NCI-H446 treated with DMSO at 0.1 percent for 48 hours (cell line): ENCODE measurements at places on chromosomes 5 and 9.

GRCh38 chr9:105693435-105694189 is 729 bp upstream of the TMEM38B start:
- no peak for DNase-seq

DNA sequence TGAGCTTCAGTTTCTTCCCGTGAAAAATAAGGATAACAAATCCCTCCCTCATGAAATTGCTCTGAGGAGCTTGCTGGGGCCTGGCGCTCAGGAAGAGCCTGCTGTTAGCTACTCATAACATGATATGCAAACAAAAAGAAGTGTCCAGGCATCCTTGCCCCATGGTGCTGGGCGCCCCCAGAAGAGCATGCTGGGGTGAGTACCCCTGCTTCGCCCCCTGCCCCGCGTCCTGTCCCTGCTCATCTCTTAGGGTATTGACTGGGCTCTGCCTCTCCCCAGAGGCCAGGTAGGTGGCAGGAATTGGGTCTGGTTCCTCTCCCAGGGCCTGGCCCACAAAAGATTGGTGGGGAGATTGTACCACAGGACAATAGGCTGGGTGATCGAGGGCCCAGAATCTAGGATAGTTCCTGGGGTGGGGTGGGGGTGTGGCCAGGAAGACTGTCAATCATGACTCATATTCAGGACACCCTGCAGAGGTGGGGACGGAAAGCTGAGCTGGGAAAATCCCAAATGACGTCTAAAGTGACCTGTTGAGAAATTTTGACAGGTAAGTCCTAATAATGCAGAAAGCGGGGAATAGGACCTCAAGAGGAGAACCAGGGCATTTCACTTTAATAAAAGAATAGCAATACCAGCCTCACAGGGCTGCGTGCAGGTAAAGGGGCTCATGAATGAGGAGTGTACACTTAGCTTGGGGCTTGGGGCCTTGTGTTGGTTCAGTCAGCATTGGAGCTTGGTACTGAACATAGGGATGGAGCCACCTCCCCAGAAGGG is 8.9 kb downstream of the PITX1 start:
- no peak for DNase-seq

DNA sequence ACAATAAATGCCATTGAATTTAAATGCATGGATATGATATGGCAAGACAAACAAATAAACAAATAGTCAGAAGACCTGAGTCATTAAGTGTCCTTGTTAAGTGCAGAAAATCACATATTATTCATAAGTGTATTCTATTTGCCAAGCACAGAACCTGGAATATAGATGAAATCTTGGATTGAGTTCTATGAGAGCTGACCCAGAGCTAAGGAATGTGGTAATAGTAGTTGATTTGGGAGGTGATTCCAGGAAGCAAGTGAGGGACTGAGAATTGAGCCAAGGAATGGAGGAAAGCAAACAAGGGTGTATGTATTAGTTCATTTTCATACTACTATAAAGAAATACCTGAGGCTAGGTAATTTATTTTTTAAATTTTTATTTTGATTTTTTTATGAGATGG is 208.9 kb downstream of the TRIM32 start:
- DNase-seq: no peak

GRCh38 chr9:115739096-115739875 is 414.3 kb upstream of the PAPPA start:
- no peak for DNase-seq

GRCh38 chr5:132098151-132098594 is 24.6 kb downstream of the CSF2 start:
- DNase-seq: no peak

DNA sequence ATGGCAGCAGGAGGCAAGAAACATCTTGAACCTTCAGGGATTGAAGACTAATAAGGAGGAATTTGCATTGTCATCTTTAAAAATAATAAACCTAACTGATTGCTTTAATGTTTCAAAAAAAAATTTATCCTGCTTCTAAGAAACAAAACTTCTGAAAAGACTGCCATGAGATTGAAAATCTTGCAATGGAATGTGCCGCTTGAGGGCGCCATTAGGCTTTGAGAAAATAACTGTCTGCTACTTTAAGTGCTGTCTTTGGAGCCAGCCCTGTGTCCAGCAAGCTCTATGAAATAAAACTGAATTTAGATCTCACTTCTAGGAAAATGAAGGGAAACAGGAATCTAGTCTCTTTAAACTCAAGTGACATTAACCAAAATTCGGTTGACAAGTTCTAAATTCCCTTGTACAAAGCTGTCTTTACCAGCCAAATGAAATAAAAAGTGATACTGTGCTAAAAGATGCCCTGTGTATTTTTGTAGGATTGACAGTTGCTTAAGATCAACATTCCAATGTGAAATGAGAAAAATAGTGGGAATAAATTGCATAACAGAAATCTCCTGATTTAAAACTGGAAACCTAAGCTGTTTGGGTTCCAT is 79.4 kb downstream of the ESM1 start:
- no peak for DNase-seq

GRCh38 chr5:71830681-71831539 is 111.8 kb downstream of the CARTPT start:
- DNase-seq: peak; percentile 78

DNA sequence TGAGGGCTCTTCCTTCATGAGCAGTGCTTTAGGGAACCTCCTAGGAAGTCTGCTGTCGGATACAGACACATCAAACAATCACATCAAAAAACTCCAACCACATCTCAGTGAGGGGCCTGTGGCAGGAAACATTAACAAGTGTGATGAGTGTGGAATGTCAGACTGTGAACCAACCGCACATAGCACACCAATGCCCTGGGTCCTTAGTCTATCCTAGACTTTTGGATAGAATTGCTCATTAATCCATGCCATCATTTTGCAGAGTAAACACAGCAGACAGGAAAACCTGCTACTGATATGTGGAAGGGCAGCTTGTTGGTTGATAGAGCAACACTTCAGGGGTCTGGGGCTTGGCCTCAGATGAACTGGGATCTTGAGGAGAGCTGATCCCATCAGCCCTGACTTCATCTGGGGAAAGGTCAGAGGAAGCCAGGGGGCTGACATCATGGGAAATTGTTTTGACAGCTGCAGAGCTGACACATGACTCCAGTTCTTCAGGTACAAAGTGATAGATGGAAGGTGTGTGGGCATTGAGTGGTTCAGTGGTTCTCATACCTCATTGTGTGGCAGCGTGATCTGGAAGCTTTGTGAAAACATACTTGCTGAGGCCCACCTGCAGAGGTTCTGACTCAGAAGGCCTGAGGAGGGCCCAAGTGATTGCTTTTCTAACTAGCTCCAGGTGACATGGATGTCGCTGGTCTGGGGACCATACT is 193.3 kb downstream of the DIRAS2 start:
- DNase-seq: no peak

DNA sequence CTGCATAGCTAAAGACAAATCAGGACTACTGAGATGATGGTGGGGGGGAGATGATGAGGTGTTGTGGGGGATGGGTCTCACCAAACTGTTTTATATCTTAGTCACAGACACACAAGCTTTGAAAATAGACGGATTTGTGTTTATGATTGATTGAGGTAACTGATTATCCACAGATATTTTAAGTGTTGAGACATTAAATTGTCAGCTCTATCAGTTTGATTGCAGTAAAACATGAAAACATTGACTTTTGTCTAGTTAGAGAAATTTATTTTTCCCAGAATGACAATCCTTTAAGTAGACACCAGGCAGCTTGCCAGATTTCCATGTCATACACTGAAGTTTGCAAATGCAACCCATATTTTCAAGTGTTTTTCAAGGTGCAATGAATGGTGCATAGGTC is 149.8 kb downstream of the NR2F1-AS1 start:
- DNase-seq: no peak

DNA sequence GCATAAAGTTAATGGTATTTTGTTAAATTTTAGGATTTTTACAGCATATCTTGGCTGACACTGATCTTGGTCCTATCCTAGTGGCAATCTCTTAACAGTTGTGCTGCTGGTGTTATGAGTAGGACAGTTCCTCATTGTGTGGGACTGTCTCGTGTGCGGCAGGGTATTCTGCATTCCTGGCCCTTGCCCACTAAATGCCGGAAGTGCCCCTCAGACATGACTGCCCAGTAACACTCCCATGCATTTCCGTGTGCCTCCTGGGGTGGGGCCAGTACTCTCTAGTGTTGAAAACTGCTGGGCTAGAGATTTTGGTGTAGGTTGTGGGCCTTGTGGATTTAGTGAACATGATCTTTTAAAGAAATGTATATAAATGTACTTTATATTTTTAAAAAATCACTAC is 227.1 kb upstream of the DMRT1 start:
- DNase-seq: no peak
